Osteocyte (in vitro differentiated cells): ENCODE measurements at places on chromosomes 11 and 22. TPM values are rescaled to one million over a fixed set of nuclear protein-coding genes. Genes with fewer than 3 reads are reported as not detected.

- H3K4me1 ChIP-seq: peaks cover 54% of the 10 kb centered on the region
- peak overlapping the region; percentile 47 for H3K27ac ChIP-seq
- no peaks in the 10 kb centered on the region for H3K27me3 ChIP-seq
Observed at GRCh38 chr11:1782831-1783724, 19.4 kb upstream of the CTSD start.

DNA sequence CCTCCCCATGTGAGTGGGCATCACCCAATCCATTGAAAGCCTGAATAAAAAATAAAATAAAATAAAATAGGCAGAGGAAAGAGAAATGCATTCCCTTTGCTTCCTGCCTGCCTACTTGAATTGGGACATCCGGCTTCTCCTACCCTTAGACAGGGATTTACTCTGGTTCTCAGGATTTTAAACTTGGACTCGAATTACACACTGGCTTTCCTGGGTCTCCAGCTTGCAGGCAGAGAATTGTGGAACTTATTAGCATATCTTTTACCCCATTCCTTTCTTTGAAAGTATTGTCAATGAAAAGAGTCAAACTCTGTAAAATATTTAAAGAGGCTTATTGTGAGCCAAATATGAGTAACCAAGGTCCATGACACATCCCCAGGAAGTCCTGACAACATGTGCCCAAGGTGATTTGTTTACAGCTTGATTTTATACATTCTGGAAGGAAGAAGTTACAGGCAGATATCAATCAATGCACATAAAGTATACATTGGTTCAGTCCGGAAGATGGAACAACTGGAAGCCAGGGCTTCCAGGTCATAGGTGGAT is 78.4 kb upstream of the CCDC90B start:
- H3K27me3 ChIP-seq: no peaks in the 10 kb centered on the region
- no peak for DNase-seq
- no peaks in the 10 kb centered on the region for H3K36me3 ChIP-seq
- H3K27ac ChIP-seq: no peak overlapping the region
- H3K4me1 ChIP-seq: no peaks in the 10 kb centered on the region

Gene LRRC56
- 3.2 and 3.7 TPM in 2 replicates for total RNA-seq

GRCh38 chr22:24146791-24147353 is 34.4 kb upstream of the SUSD2 start:
- H3K27ac ChIP-seq: peak overlapping the region; percentile 95
- H3K4me1 ChIP-seq: peaks cover 37% of the 10 kb centered on the region
- peak; percentile 88 for DNase-seq
- no peaks in the 10 kb centered on the region for H3K27me3 ChIP-seq

Gene STK33
- total RNA-seq: 0.65 and 1.3 TPM in 2 replicates
